ENCODE measurements at places on chromosomes 11 and 22.

- no peak for DNase-seq
These were observed 868 bp upstream of the MYEOV start for GRCh38 chr11:69293087-69293486.

DNA sequence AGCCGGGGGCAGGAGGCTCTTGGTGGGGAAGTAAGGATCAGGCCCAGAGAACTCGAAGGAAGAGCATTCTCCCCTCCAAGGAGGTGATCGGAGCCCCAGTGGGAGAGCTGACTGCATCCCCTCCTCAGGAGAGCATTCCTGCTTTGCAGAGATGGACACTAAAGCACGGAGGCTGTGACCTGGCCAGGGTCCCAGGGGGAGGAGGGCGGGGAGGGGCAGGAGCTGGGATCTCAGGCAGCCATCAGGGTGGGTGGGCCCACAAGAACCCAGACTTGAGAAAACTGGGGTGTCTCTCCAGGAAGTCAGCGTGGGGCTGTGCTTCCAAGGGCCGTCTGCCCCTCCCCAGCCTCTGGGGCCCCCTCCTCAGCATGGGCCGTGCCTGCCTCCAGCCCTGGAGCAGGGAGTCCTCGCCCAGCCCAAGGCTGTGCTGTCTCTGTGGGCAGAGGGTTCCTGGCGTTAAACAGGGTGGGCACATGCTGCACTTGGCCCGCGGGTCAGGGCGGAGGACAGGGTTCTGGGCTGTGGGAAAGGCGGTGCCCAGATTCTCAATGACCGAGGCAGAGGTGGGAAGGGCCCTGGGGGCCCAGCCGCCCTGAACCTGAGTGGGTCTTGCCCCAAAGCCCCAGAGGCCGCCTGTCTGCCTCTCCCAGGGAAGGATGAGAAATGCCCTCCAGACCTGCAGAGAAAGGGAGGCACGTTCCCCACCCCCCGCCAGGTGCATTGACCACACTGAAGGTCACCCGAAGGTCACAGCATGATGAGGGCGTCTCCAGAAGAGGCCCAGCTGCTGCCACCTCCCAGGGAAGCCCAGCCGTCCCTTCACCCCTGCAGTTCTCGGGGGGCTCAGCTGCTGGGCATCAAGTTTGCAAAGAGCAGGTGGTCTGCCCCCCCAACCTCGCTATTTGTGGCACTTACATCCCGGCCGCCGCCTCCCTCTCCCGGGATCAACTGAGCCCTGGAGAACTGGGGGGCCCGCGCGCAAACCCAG is 643 bp downstream of the CEND1 start:
- DNase-seq: no peak

DNA sequence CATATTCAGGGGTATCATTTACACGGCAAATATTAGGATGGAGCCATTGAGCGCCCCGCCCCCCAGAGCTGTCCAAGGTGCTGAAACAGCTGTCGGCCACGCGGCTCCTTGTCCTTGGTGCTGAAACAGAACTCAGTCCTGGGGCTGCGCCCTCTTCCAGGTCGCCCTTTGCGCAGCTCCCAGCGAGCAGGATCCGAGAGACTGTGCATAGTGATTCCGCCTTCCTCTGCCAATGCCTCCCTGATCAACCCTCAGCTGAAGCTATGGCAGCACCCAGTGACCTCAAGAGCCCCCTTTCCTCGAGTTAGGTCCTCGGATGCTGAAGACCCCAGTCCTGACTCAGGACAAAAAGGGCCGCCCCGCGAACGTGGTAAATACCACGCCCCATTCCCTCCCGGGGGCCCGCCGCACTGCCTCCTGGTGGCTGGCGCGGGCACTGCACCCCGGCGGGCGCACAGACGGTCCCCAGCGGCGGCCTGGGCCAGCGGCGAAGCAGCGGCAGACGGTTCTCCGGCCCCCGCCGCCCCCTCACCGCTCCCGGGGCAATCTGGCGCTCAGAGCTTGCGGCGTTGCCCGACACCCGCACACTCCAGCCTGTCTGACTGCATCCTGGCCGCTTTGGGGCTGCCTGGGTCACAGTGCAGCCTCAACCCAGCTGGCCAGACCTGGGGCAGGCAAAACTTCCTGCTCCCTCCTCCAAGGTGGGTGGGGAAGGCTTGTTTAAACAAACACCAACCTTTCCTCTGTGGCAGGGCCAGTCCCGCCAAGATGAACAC is 13.4 kb downstream of the SYT7 start:
- DNase-seq: no peak

- DNase-seq: no peak
These were observed 26.2 kb upstream of the POGLUT3 start for GRCh38 chr11:108524422-108524821.

DNA sequence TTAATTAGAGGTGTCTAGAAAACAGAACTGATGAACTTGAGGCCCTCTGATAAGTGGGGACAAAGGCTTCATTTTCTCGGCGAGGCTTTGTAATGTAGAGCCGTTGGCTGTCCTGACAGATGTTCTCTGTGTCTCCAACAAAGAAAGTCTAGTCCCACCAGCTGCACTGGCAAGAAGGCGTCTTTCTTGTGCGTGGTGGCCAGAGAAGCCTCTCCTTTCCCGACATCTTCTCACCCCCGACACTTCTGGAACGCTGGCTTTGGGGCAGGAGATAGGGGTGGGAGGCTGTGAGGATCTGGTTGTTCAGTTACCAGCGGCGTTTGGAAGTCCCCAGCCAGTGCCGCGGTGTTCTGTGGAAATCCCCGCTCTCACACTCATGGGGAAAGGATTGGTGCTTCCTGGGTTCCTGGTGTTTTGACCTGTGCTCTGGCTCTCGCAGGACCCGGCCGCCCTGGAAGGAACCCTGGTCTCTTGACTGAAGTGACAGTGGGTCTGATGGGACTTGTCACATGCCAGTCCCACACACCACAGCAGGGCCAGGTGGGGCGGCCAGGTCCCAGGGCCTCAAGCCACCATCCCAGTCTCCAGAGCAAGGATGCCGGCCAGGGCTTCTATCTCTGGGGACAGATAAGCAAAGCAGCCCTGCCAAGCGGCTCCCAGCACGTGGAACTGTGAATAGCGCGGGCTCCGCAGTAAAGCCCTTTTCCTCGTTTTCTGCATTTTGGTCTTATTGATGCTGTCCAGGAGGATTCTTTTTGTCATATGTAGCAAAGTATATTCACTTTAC is 23.2 kb downstream of the FADS2 start:
- no peak for DNase-seq

Data from GM12878 (cell line).